Progenitor cell of endocrine pancreas (in vitro differentiated cells): ENCODE measurements at places on chromosomes 1 and 21. TPM values are rescaled to one million over a fixed set of nuclear protein-coding genes. Genes with fewer than 3 reads are reported as not detected.

Gene AADACL3
- not detected in 2 replicates for total RNA-seq

DNA sequence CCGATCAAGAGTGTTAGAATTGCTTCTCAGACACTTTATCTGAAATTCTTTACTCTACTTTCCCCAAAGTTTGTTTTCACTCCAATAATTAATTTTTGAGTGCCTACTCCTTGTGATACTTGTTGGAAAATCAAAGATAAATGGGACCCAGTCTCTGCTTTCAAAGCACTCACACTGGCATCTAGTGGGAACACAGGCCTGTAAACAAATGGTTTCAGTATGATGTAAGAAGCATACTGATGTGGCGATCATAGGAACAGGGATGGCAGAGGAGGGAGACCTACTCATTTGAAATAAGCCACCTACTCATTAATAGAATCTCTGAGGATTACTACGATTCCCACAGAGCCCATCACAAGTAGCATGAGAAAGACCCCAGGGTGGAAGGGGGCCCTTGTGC is 273.7 kb upstream of the ST6GALNAC5 start:
- DNase-seq = no peak
- H3K4me1 ChIP-seq = no peaks in the 10 kb centered on the region
- H3K27ac ChIP-seq = no peak overlapping the region
- H3K27me3 ChIP-seq = no peaks in the 10 kb centered on the region

- DNase-seq = no peak
- H3K36me3 ChIP-seq = peaks cover 7% of the 10 kb centered on the region
- no peaks in the 10 kb centered on the region for H3K27me3 ChIP-seq
- peaks cover 19% of the 10 kb centered on the region for H3K4me1 ChIP-seq
- no peak overlapping the region for H3K4me3 ChIP-seq
Observed at GRCh38 chr1:235289859-235290739, 37.9 kb downstream of the ARID4B start.

DNA sequence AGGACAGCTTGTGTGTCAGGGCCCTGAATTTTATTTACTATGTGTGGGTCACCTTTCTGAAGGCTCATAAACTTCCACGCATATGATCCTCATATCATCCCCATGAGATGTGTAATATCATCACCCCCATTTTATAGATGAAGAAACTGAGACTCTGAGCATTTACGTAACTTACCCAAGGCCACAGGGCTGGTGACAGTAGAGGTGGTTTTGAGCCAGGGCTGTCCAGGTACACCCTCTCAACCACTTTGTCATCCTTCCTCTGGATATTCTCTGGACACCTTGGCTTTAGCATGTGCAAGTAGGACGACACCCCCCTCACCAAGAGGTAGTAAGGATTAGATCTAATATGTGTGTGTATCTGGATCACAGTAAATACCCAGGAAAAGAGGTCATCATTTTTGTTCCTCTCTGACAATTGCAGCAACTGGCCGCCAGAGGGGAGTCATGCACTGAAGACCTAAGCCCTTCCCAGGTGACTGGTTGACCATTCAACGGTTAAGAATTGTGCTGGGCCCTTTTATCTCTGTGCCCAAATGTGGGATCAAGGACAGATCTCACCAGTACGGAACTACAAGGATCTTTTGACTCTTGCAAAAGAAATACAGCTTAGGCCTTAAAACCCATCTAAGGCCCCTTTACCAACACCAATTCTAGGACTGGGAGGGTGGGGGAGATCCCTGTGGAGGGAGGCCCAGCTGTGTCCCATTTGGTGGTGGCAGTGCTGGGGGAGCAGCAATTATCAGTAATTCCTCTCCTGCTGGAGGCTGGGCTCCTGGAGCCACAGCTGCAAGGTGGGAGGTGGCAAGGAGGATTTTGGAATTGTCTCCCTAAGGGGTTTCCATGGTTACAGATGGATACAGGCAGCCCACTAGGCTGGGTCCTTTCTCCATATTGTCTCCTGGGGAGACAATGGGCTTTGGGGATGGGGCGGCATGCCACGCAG is 13.7 kb upstream of the E2F2 start:
- H3K4me1 ChIP-seq = peaks cover 11% of the 10 kb centered on the region
- peaks cover 3% of the 10 kb centered on the region for H3K27me3 ChIP-seq
- no peak overlapping the region for H3K4me3 ChIP-seq
- peak; percentile 74 for DNase-seq

GRCh38 chr21:26843933-26844257 is 1.3 kb downstream of the ADAMTS1 start:
- peaks cover 8% of the 10 kb centered on the region for H3K27me3 ChIP-seq
- H3K27ac ChIP-seq = peak overlapping the region; percentile 98
- H3K4me1 ChIP-seq = peaks cover 24% of the 10 kb centered on the region
- peak; percentile 12 for DNase-seq
- peak overlapping the region; percentile 85 for H3K4me3 ChIP-seq

Gene TDRD10
- not detected in 2 replicates for total RNA-seq

Gene MRAP
- total RNA-seq = 0.89 and 1.2 TPM in 2 replicates

- peaks cover 19% of the 10 kb centered on the region for H3K27me3 ChIP-seq
- H3K4me3 ChIP-seq = no peak overlapping the region
- DNase-seq = no peak
- no peak overlapping the region for H3K27ac ChIP-seq
- no peaks in the 10 kb centered on the region for H3K4me1 ChIP-seq
Observed at GRCh38 chr1:112169517-112169916, 180.0 kb upstream of the KCND3 start.

Gene CELA3B
- 0.58 TPM in 1 of 2 replicates, not detected in the other for total RNA-seq

Gene FGGY
- 18.0 and 18.2 TPM in 2 replicates for total RNA-seq

- no peaks in the 10 kb centered on the region for H3K27me3 ChIP-seq
- DNase-seq = no peak
- no peak overlapping the region for H3K4me3 ChIP-seq
- peaks cover 26% of the 10 kb centered on the region for H3K4me1 ChIP-seq
- H3K36me3 ChIP-seq = no peaks in the 10 kb centered on the region
- H3K27ac ChIP-seq = no peak overlapping the region
Observed at GRCh38 chr1:162133566-162133965, 64.1 kb downstream of the NOS1AP start.
